ENCODE measurements at places on chromosomes 11 and 22.

DNA sequence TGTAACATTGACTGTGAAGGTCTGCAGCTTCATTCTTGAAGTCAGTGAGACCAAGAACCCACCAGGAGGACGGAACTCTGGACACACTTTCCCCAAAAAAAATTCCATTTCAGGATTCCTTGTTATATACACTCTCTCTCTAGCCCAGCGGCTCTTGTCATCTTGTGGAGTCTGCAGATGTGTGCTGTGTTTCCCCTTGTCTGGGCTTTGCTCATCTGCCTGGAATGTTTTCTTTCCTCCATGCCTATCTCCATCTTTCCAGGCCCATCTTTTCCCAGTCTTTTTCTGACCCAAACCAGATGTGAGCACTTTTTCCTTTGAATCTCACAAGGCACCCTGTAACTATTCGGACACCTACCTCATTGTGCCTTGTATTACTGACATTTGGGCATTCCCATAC, 5.1 kb upstream of the DRG1 start:
- peak; percentile 20 for DNase-seq

GRCh38 chr11:74678041-74678440, 53.2 kb downstream of the CHRDL2 start:
- DNase-seq: no peak

- no peak for DNase-seq
Observed at GRCh38 chr11:19721176-19721575, 8.5 kb downstream of the NAV2 start.

- no peak for DNase-seq
Observed at GRCh38 chr11:35066783-35067423, 72.1 kb upstream of the CD44 start.

GRCh38 chr22:20967697-20968211, 699 bp downstream of the AIFM3 start:
- DNase-seq: no peak

DNA sequence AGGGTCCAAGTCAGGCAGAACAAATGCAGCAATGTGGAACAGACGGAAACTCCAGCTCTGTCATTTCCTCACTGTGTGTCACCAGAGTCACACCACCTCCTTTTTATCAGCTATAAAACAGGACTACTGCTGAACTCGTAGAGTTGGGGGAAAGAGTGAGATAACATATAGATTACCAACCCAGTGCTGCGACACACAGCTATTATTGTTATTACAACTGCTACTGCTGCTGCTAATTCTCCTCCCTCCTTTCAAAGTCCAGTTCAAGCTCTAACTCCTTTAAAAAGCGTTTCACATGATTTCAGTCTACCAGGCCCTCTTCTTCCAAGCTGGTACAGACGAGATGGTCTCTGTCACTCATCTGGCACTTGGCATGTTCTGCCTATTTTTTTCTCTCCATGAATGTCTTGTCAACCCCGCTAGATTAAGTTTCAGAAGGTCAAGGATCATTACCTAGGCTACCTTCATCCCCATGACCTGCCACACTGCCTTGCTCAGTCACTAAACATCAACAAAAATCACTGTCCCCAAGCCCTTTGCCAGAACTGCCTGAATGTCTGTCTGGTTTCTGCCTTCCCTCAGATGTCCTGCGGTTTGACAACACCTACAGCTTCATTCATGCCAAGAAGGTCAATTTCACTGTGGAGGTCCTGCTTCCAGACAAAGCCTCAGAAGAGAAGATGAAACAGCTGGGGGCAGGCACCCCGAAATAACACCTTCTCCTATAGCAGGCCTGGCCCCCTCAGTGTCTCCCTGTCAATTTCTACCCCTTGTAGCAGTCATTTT, 3.7 kb upstream of the MTFP1 start:
- DNase-seq: peak; percentile 28

GRCh38 chr11:2539371-2540222, 94.8 kb downstream of the KCNQ1 start:
- no peak for DNase-seq

GRCh38 chr11:82174610-82175009, 559.1 kb downstream of the FAM181B start:
- DNase-seq: peak; percentile 6

GRCh38 chr11:115930291-115930690, 426.1 kb upstream of the CADM1 start:
- no peak for DNase-seq

- DNase-seq: no peak
Observed at GRCh38 chr11:33290319-33290718, 33.1 kb downstream of the HIPK3 start.

GRCh38 chr22:30804626-30805025, 110.0 kb downstream of the OSBP2 start:
- no peak for DNase-seq

DNA sequence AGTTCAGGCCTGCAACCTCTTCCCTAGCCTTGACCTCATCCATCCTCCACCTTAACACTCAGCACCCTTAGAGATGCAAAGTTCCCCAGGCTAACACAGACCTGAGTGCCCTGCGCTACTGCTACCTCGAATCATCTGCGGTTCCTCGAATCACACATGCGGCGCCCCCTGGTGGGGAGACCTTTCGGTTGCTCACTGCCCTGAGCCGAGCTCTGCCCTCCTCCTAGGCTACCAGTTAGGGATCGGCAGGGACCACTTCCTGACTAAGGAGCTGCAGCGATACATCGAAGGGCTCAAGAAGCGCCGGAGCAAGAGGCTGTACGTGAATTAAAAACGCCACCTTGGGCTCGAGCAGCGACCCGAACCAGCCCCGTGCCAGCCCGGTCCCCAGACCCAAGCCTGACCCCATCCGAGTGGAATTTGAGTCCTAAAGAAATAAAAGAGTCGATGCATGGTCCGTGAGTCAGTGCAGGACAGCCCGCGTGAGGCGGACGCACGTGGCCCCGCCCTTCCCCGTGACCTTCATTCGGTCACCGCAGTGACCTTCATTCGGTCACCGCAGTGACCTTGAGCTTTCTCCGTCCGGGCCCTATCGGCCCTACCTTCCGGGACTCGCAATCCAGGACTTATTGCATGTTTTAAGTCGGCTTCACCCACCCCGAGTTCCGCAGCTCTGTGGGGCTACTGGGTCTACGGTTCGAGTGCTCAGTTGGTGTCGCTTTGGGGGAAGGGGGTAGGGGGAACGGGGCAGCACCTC, 830 bp upstream of the ESRRA start:
- DNase-seq: peak; percentile 95

DNA sequence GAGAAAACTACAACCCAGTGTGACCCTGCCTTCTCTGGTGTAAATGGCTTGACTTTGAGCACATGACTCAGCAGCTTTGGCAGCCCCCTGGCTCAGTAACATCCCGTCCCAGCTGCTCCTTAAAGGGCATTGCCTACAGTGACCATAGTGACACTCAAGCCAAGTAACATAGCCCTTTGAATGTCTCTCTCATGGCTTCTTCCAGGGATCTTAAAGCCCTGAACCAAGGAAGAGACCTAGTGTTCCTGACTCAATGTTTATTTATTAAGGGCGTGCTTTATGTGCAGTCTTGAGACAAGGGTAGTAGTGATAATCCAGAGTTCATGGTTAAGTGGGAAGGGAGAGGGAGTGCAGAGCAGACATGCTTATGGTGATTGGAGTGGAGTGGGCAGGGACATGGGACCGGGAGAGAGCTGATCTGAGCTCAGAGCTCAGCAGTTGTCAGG, 125.7 kb downstream of the PARVA start:
- no peak for DNase-seq

DNA sequence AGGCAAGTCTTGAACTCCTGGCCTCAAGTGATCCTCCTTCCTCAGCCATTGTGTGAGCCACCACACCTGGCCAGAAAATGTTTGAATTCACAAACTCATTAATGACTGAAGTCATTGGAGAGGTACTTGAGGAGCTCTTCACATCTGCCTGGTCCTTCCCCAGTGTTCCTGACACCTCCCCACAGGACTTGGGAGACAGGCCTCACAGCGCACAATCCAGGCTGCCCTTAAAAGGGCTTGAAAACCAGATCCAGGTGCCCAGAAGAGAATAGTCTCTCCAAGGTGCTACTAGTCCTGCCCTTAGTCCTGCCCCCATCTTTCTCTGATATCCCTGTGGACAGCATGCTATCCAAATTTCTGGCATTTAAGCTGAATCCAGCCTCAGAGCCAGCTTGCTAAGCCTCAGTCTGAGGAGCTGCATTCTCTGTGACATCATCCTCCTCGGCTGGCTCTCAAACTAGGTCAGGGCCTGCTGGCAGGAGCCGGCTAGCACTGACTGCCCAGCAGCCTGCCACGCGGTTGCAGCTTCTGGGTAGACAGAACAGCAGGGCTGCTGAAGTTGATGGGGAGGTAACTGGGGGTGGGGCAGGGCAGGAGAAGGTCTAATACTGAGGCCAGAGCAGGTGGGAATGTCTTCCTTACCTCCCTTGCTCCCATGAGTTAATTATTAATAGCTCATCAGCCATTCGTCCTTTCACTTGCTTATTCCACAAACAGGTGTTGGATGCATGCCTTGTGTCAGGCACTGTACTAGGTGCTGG, 35.3 kb upstream of the NECTIN1 start:
- DNase-seq: peak; percentile 91

GRCh38 chr22:36790648-36791047, 14.7 kb upstream of the IFT27 start:
- no peak for DNase-seq

- no peak for DNase-seq
Observed at GRCh38 chr11:75873417-75874221, 58.6 kb downstream of the UVRAG start.

DNA sequence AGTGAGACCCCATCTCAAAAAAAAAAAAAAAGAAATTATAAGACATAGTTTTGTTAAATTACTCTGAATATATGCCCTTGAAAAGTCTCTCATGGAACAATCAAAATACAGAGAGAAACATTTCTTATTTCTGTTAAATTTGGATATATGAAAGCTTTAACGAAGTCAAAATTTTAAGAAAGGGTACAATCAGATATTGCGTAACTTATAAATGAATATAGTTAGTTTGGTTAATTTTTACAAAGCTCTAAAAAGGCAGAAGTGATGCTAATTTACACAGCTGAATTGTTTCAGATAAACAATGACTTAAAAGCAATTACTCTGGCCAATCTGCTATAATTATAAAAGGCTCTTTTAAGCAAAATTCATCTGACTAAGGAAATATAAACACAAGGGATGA, 611.6 kb upstream of the CCDC179 start:
- no peak for DNase-seq

All from GM23248 (cell line).